NCI-H2081 treated with DMSO at 0.1 percent for 48 hours (cell line): ENCODE measurements at places on chromosomes 2 and 18.

DNA sequence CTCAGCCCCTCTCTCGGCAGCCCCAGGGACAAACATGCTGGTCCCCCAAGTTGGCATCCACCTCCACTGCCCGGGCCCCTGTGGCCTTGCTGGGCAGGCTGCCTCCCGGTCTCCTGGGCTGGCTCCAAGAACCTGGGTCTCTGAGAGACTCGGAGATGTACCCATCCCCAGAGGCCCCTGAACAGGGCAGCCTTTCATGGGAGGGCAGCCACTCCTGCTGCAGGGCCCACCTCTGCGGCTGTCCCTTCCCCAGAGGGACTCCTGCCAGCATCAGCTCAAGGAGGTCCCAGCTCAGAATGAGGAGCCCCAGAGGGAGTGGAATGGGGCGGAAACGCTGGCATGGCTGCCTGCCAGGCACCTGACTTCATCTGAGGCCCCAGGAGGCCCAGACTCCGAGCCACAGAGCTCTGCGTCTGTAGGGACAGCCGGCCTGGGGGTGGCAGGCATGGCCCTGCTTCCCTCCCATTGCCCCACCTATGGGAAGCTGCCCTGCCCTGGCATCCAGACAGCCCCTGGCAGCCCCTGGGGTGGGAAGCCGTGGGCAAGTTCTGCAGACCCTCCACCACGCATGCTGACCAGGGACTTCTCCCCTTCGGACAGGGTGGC lies 857 bp upstream of the CROCC2 start:
- no peak for DNase-seq

DNA sequence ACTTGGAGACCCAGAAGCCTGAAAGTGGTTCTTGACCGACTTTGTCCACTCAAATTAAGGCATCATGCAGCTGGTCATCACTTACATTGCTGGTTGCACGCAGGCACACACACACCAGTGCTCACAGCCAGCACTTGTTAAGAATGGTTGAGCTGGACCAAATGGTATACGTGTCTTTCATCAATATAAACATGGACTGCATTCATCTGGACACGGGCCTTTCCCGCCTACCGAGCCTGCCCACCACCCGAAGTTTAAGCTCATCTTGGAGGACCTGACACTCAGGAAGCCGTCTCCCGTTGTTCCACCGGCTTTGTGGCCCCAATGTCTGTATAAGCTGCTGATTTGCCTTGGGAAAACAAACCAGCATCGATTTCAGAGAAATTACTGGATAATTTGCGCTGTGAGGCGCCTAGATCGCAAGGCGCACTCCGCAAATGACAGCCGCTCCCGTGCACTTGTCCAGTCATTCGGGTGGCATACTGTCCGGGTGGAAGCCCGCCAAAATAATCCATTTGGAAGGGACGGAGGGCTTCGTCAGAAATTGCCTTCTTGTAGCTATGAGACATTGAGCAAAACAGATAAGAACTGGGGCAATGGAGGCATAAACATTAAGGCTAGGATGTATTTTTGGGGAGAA lies 40.1 kb upstream of the AKAIN1 start:
- peak; percentile 39 for DNase-seq

DNA sequence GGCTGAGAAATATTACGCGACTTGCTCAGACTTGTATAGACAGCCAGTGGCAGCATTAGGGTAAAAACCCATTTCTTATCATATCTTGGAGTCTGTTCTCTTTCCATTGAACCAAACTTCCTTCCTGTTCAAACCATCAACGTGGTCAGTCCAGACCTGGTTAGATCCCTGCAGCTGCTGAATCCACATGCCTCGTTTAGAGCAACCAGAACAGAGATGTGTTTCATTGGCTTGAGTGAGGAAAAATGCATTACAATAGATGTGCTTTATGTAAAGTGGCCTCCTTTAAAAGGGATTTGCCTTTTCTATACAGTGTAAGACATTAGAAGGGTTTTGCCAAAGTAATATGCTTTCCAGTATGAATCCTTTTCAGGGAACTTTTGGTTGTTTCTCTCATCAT lies 232.4 kb downstream of the MEIS1 start:
- no peak for DNase-seq

DNA sequence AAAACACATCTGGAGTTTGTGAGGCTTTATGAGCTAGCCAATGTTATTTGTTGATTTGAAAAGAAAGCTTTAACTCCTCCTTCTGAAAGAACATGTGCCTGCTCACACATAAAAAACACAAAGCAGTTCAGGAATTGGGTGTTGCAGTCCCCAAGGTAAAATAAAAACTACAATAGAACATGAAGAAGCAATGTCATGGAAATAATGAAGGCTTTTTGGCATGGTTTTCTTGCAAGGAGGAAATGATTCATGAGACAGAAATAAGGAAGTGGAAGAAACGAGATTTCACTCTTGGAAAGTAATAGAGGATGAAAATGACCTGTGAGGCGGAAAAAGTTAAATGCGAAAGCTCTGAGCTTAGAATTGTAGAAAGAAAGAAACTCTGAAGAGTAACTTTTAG lies 81.1 kb downstream of the TRIB2 start:
- no peak for DNase-seq

DNA sequence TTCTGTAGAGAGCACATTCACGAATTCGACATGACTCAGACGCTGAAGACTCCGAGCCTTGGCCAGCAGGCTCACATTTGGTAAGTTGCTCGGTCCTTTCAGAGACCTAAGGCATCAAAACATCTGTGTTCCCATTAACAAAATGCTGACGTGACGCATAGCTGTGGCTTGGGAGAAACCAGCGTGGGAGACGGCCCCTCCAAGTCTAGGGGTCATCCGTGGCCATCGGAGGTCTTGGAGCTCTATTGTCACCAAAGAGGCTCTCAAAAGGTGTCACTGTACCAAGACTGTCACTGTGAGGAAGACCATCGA lies 14.9 kb downstream of the FBLN7 start:
- DNase-seq = no peak

DNA sequence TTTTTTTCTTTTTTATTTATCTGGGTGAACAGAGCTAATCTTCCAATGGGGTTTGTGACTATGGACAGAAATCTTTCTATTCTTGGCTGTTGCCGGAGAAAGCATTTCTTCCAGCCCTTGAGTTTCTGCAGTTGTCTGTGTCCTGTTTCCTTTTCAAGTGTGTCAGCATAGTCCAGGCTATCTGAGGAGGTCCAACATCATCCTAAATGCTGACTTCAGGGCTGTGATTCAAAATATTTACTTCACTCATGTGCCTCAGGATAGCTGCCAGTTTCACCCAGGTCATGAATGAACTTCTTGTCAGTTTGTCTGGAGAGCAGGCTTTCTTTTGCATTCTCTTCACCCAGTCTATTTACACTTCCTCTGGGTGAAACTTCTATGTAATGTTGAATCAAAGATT lies 27.9 kb downstream of the ITGAV start:
- DNase-seq = no peak

- DNase-seq = no peak
These were observed 11.6 kb downstream of the VAPA start for GRCh38 chr18:9925369-9925768.

DNA sequence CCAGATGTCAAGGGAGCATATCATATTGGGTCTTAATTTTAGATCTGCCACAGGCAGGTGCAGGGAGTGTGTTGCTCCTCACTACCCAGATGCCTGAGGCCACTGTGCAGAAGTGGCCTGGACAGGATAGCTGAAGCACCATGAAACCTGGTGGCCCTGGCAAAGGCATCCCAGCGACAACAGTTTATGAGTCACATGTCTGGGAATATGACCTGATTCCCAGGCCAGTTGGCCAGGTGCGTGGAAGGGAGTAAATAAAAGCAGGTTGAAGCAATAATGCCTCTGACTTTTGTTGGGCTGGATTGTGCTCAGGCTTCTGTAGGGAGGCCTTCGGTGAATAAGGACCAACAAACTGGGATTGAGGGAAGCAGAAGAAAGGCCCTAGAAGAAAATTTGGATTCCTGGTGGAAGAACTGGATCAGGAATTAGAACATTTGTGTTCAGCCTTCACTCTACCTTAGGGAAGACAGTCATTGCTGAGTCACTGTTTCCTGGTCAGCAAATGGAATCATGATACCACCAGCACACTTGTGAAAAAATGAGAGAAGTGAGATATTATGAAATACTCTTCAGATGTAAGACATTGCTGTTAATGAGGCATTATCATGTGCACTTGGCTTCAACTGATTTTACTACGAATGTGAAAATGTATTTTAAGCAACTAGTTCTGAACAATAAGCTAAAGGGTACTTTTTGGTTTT lies 78.4 kb upstream of the ZNF516 start:
- no peak for DNase-seq

- DNase-seq = no peak
These were observed 24.7 kb upstream of the NMUR1 start for GRCh38 chr2:231554748-231555545.

DNA sequence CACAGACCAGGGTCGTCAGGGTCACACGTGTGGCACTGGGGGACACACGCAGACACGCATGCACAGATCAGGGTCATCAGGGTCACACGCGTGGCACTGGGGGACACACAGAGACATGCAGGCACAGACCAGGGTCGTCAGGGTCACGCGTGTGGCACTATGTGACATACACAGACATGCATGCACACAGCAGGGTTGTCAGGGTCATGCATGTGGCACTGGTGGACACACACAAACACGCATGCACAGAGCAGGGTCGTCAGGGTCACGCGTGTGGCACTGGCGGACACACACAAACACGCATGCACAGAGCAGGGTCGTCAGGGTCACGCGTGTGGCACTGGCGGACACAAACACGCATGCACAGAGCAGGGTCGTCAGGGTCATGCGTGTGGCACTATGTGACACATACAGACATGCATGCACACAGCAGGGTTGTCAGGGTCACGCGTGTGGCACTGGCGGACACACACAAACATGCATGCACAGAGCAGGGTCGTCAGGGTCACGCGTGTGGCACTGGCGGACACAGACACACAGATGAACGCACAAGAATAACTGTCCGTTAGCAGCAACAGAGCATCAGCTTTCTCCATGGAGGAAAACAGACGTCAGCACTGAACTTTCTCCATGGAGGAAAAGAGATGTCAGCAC lies 34.9 kb downstream of the HDAC4 start:
- no peak for DNase-seq

GRCh38 chr2:16035747-16036745 lies 95.7 kb downstream of the MYCN start:
- DNase-seq = no peak
